ENCODE measurements at places on chromosomes 12 and 14.

- DNase-seq: no peak
Observed at GRCh38 chr12:48998497-48999353, 450 bp downstream of the DDN start.

- peak; percentile 89 for DNase-seq
Observed at GRCh38 chr14:29741909-29742401, 185.7 kb downstream of the PRKD1 start.

- no peak for DNase-seq
Observed at GRCh38 chr14:21820631-21821030, 147.0 kb upstream of the OR4E1 start.

DNA sequence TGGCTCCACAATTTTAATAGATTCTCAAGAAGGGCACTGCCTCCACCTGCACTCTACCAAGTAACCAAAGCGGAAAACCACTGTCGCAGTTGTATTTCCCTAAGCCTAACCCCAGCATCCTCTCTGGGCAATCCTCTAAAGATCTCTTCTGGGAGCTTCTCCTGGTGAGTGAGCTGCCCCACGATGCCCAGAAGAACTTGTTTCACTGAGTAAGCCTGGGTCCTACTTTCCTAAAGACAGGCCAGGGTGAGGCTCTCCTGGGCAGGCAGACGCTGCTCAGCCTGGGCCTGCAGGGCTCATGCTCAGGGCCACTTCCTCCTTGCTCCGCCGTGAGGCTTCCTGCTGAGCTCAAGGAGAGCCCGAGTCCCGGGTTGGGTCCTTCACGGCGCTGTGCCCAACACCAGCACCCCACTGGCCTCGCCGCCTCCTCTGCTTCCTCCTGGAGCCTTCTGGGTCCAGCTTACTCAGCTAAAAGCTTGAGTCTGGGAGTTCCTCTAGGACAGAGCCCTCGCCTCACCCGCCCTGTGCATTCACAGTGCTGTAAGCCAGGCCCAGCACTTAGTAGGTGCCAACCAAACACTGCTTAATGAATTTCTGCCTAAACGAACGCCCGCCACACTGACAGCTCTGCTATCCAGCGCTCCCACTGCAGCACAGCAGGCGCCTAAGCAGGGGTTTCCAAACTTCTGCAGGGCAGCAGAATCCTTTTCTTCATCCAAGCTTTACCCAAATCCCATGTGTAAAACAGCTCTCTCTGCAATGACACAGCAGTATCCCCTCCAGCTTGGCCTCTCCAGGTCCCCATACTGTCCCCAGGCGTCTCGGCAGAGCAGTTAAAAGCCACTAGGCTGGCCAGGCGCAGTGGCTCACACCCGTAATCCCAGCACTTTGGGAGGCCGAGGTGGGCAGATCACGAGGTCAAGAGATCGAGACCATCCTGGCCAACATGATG, 5.7 kb downstream of the RAB35 start:
- DNase-seq: no peak

DNA sequence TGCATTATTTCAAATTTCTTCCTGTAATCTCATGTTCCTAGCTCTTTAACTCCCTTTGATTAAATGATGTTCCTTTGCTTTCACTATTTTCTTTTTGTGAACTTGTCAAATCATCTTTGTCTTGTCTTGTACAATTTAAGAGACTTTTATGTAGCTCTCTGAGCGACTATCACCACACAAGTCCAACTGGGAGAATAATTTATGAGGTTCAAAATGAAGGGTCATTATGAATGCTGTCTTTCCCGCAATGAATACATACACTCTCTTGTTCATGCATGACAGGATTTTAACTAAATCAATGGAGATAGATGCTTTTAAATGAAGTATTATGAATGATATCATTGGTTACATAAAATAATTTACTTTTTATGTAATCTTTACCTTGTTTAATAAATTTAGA, 407.4 kb downstream of the PAWR start:
- DNase-seq: no peak

DNA sequence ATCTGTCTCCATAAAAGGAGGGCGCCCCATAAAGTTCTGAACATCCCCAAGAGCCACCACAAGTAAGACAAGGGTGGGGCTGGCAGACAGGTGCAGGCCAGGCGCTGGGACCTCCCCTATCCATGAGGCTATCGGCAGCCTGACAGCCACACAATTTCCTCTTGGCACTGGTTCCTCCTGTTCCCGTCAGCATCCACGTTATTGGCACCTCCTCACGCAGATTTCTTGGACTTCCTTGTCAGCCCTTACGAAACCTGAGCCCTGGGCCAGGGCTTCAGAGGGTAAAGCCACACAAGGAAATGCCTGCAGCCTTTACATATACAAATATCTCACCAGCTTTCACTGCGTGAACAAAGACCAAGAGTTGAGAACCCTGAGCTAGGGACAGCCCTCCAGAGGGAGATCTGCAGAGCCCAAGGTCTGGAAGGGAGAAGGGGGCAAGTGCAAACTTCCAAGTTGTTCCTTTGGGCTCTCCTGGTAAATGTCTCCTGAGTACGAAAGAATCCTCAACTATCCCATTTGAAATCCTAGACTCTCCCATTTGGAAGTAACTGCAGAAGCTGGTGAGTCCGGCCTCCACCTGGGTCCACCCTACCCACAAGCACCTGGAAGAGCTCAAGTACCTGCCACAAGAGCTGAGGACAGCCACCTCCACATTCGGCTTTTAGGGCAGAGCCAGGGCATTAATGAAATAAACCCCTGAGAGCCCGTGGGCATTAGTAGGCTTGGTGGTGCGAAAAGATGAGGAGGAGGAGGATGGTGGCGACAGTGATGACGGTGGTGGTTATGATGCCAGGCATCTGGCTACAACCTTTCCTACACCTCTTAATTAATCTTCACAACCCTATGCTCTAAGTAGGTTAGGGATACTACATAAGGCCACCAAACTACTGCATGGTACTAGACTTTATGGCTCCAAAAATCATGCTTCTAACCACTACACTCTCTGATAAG, 5.5 kb upstream of the TC2N start:
- DNase-seq: no peak

GRCh38 chr12:10771132-10771733, 31.2 kb downstream of the TAS2R7 start:
- peak; percentile 49 for DNase-seq

DNA sequence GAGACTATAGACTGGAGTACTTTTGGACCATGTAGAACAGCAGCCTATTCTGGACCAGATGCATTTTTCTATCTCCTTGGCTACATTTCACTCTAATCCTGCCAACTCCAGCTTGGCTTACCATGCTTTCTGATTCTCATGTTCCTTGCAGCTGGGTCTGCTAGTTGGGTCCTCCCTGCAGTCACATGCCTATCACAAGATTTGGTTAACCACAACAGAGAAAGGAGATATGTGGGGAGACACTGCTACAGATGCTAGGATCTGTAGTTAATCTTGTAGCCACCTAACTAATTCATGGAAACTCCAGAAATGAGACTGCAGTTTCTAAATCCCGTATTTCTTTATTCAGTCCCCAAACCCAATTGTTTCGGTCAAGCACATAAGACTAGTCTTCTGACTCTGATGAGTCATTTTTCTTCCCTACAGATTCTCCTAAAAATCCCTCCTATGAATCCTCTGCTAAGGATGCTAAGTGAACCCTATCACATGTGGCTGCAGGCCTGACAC, 410.6 kb downstream of the DAD1 start:
- DNase-seq: no peak

GRCh38 chr12:113346353-113346752, 11.4 kb upstream of the SLC8B1 start:
- DNase-seq: no peak

- no peak for DNase-seq
Observed at GRCh38 chr12:107178776-107179175, 85.4 kb upstream of the CRY1 start.

GRCh38 chr12:5864301-5864700, 80.8 kb downstream of the ANO2 start:
- DNase-seq: no peak

- DNase-seq: no peak
Observed at GRCh38 chr12:25859976-25860375, 98.5 kb upstream of the RASSF8 start.

- DNase-seq: peak; percentile 76
Observed at GRCh38 chr14:32623300-32624093, 294.4 kb downstream of the AKAP6 start.

GRCh38 chr12:131896811-131897270, 2.4 kb downstream of the ULK1 start:
- peak; percentile 90 for DNase-seq

- no peak for DNase-seq
Observed at GRCh38 chr12:124018539-124018938, 45.5 kb downstream of the ZNF664 start.
